ENCODE measurements at places on chromosomes 7 and 10. TPM values are rescaled to one million over a fixed set of nuclear protein-coding genes. Genes with fewer than 3 reads are reported as not detected.

HOXA13 gene
- total RNA-seq, result 0.14 TPM

PTF1A gene
- not detected for total RNA-seq

FRMD4A gene
- 55.9 TPM for total RNA-seq

PDZD7 gene
- total RNA-seq, result 1.1 TPM

DOCK4 gene
- 71.5 TPM for total RNA-seq

CREB3L2 gene
- 96.7 TPM for total RNA-seq

CDHR1 gene
- total RNA-seq, result not detected

- H3K4me3 ChIP-seq, result no peak overlapping the region
- H3K36me3 ChIP-seq, result no peaks in the 10 kb centered on the region
- no peak for DNase-seq
- no peaks in the 10 kb centered on the region for H3K27me3 ChIP-seq
Observed at GRCh38 chr7:107995184-107996071, 7.5 kb downstream of the LAMB1 start.

GRCh38 chr7:91634485-91635177 lies 245.9 kb downstream of the MTERF1 start:
- H3K27ac ChIP-seq, result no peak overlapping the region
- no peaks in the 10 kb centered on the region for H3K4me1 ChIP-seq
- DNase-seq, result no peak
- no peaks in the 10 kb centered on the region for H3K27me3 ChIP-seq
- no peak overlapping the region for H3K4me3 ChIP-seq
- H3K36me3 ChIP-seq, result no peaks in the 10 kb centered on the region

- H3K27me3 ChIP-seq, result no peaks in the 10 kb centered on the region
- peaks cover 11% of the 10 kb centered on the region for H3K36me3 ChIP-seq
- no peak overlapping the region for H3K27ac ChIP-seq
- DNase-seq, result no peak
Observed at GRCh38 chr10:33247221-33247922, 87.1 kb downstream of the NRP1 start.

DNA sequence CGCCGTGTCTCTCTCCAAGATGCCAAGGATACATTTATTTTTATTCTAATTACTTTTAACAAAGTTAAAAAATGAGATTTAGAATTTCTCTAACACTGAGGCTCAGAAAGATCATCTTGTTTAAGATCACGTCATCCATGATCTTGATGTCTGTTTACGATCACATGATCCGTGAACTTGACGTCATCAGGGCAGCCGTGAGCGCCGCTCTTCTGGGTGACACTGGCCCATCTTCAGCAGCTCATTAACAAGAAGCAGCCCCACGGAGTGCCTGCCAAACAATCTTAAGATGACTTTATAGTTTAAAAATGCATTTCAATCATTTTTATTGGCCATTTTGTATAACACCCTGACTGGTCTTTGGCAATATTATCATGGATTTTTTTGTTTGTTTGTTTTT lies 291.1 kb upstream of the PRKCQ start:
- no peaks in the 10 kb centered on the region for H3K27me3 ChIP-seq
- H3K4me3 ChIP-seq, result no peak overlapping the region
- no peak overlapping the region for H3K27ac ChIP-seq

DNA sequence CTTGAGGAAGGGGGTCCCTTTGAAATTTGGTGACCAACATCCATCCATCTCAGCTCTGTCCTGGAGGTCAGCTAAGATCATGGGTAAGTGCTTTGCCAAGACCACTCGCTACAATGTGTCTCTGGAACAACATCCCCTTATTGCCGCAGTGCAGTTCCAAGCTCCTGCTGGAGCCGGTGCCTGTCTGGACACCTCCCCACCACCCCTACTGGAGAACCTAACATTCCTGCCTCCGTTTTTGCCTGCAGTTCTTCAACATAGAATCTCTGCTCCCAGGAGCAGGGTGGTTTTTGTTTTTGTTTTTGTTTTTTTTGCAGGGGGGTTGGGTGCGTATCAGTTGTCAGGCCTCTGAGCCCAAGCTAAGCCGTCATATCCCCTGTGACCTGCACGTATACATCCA lies 51.2 kb upstream of the FXYD4 start:
- no peaks in the 10 kb centered on the region for H3K27me3 ChIP-seq
- no peak for DNase-seq
- H3K27ac ChIP-seq, result no peak overlapping the region
- H3K36me3 ChIP-seq, result no peaks in the 10 kb centered on the region

GRCh38 chr7:91784469-91784868 lies 96.0 kb downstream of the MTERF1 start:
- no peaks in the 10 kb centered on the region for H3K4me1 ChIP-seq
- no peaks in the 10 kb centered on the region for H3K36me3 ChIP-seq
- H3K27ac ChIP-seq, result no peak overlapping the region
- DNase-seq, result no peak
- H3K4me3 ChIP-seq, result no peak overlapping the region

DNA sequence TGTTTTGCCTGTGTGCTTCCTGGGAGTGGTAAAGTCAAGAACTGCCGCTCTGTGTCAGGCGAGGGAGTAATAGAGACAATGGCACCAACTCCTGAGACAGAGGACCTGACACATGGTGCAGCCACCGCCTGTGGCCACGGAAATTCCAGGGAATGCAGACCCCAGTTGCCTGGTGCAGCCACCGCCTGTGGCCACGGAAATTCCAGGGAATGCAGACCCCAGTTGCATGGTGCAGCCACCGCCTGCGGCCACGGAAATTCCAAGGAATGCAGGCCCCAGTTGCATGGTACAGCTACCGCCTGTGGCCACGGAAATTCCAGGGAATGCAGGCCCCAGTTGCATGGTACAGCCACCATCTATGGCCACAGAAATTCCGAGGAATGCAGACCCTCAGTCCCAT lies 8.7 kb downstream of the DIP2C start:
- no peak overlapping the region for H3K4me3 ChIP-seq
- H3K4me1 ChIP-seq, result peaks cover 35% of the 10 kb centered on the region
- no peak overlapping the region for H3K27ac ChIP-seq
- no peaks in the 10 kb centered on the region for H3K36me3 ChIP-seq
- DNase-seq, result no peak

DNA sequence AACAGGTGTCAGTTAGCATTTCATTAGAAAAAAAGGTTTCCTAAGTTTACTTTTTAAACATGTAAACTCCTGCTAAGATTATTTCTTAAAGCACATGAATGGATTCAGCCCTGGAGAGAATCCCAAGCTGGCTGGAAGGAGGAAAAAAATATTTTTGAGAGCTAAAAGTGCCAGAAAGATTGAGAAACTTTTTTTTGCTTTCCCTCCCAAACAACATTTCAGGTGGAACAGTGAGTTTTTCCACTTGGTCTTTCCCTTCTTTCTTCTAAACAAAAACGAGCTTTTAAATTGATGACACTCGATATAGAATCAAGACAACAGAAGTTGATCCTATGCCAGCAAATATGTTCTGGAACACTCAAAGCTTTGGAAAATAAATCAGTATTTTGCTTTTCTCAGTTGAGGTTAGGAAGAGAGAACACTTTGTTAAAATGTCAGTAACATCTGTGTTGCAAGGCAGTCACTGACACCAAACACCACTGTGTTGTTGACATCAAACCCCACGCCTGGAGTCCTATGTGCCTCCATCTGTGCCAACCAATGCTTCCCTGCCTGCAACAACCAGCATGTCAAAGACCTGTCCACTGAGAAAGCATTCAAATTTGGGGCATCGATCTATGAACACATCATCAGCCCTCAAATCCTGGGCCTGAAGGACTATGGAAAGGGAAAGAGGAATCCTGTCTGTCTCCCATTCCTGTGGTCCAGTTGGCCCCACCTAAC lies 22.9 kb upstream of the INSIG1 start:
- H3K36me3 ChIP-seq, result no peaks in the 10 kb centered on the region
- DNase-seq, result no peak
- no peak overlapping the region for H3K4me3 ChIP-seq
- H3K4me1 ChIP-seq, result no peaks in the 10 kb centered on the region
- no peaks in the 10 kb centered on the region for H3K27me3 ChIP-seq
- H3K27ac ChIP-seq, result no peak overlapping the region

DNA sequence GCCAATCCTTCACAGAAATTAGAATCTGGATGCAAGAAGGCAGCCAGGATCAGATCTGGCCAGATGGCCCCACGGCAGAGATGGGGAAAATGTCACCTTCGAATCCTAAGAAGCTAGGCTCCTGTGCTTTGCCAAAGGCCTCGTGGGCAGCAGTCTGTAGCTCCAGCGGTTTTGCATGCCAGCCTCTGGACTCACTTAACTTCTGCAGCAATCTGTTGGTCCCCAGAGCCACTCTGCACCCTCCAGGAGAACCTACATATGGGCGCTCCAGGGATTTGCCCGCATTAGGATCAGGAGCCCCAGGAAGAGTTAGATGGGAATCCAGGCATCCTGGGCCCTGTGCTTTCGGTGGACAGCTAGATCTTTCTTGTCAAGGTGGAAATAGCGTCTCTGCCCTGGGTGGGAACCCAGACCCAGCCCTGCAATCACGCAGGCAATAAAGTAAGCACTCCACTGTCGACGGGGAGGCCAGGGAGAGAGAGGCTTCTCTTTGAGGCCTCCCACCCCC lies 10.1 kb upstream of the HOXA13 start:
- no peak overlapping the region for H3K4me3 ChIP-seq
- H3K36me3 ChIP-seq, result no peaks in the 10 kb centered on the region
- DNase-seq, result no peak
- peaks cover 6% of the 10 kb centered on the region for H3K4me1 ChIP-seq
- H3K27ac ChIP-seq, result no peak overlapping the region

- DNase-seq, result no peak
- H3K4me3 ChIP-seq, result no peak overlapping the region
- no peak overlapping the region for H3K27ac ChIP-seq
Observed at GRCh38 chr7:105792488-105793370, 83.7 kb downstream of the ATXN7L1 start.

DNA sequence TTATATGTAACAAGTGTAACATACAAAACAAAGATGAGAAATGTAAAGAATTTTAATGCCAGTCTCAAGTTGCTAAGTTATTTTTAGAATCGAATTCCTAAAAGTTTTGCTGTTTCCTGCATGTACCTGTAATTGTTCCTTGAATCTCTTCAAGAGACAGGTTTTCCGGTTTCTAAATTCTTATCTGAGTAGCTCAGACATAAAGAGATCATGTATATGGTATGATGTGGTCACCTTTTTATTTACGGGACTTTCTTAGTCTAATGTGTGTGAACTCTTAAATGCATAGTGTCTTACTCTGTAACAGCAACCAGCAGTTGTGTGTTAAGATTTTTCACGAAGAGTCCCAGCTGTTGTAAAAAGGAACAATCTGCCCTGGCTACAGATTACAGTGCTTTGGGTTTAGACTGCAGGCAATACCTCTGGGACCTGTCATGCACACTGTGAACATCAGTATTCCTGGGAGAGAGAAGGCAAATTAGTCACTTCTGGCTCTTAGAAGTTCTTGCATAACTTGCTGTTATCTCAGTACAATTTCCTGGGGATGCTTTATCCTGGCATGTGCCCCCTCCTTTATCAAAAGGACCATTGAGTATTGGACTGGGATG lies 263.4 kb downstream of the BICC1 start:
- no peaks in the 10 kb centered on the region for H3K36me3 ChIP-seq
- no peak overlapping the region for H3K27ac ChIP-seq
- H3K4me1 ChIP-seq, result peaks cover 25% of the 10 kb centered on the region

DNA sequence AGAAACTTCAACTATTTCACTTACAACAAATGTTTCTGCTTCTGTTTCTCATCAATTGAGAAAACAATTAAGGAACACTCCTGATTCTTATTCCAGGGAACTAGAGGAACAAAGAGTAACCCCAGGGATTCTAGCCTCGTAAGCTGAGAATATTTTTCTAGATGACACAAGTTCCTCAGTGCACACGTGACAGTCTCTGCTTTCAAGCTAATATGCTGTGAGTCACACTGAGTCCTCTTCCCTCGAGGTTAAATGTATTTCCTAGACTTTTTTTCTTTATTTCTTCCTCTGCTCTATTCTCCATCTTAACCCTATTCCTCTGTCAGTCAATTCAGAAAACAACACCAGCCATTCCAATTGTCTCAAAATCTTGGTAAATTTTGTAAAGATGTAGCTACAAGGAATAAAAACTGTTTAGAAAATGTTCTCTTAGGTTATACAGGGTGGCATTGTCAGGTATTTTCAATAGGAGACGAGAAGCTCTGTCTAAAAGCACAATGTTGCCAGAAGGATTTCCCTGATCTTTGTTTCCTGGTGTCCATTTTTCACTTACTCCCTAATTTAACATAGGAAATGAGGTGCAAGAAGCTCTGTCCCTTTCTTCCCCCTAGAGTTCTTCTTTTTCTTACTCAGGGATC lies 5.8 kb upstream of the C1GALT1 start:
- no peaks in the 10 kb centered on the region for H3K27me3 ChIP-seq
- peaks cover 4% of the 10 kb centered on the region for H3K4me1 ChIP-seq
- no peak overlapping the region for H3K27ac ChIP-seq
- no peak overlapping the region for H3K4me3 ChIP-seq
- no peak for DNase-seq

DNA sequence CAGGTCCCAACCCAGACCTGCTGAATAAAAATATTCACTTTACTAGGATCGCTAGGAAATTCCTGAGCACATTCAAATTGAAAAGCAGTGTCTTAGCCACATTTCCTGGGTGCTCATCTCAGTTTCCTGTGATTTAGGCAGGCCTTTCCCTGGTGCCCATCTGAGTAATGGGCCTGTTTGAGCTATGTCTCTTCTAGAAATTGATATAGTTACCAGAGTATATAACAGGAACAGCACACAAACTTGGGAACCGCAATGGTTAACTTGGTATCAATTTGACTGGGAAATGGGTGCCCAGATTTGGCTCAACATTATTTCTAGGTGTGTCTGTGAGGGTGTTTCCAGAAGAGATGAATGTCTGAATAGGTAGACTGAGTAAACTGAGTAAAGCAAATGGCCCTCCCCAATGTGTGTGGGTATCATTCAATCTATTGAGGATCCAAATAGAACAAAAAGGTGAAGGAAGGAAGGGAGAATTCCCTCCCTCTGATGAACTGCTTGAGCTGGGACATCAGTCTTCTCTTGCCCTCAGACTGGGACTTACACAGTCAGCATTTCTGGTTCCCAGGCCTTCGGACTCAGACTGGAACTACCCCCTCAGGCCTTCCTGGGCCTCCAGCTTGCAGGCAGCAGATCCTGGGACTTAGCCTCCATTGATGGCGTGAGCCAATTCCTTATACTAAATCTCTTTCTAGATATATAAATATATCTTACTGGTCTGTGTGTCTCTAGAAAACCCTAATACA lies 99.1 kb downstream of the CCDC71L start:
- no peaks in the 10 kb centered on the region for H3K27me3 ChIP-seq
- no peaks in the 10 kb centered on the region for H3K4me1 ChIP-seq
- H3K4me3 ChIP-seq, result no peak overlapping the region
- DNase-seq, result no peak

DNA sequence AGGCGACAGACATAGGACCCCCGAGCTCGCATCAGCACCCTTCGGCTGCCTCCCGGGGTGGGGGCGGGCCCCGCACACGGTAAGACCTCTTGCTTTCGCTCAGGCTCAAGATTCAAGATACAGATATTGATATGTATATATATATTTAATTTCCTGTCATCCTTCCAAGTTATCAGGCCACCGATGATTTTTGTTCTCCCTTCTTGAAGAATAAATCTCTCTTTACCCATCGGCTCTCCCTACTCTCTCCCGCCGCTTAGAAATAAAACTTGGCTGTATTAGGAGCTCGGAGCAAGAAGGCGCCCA lies 603 bp downstream of the ADRA2A start:
- H3K27me3 ChIP-seq, result peaks cover 8% of the 10 kb centered on the region
- H3K36me3 ChIP-seq, result no peaks in the 10 kb centered on the region
- no peak for DNase-seq

- no peak overlapping the region for H3K27ac ChIP-seq
- DNase-seq, result no peak
- H3K36me3 ChIP-seq, result peaks cover 17% of the 10 kb centered on the region
- no peak overlapping the region for H3K4me3 ChIP-seq
- H3K4me1 ChIP-seq, result peaks cover 48% of the 10 kb centered on the region
Observed at GRCh38 chr7:6165075-6165474, 107.3 kb downstream of the CYTH3 start.

GRCh38 chr10:127119936-127120335 lies 76.5 kb downstream of the INSYN2A start:
- H3K4me3 ChIP-seq, result no peak overlapping the region
- H3K27me3 ChIP-seq, result no peaks in the 10 kb centered on the region
- no peaks in the 10 kb centered on the region for H3K4me1 ChIP-seq
- DNase-seq, result no peak

Data from thoracic aorta (tissue), 2 donors.